Heart right ventricle (tissue), 16 donors: ENCODE measurements at places on chromosomes 2 and 18. TPM values are rescaled to one million over a fixed set of nuclear protein-coding genes. Genes with fewer than 3 reads are reported as not detected.

- DNase-seq = no peak
These were observed 177.3 kb downstream of the ERBB4 start for GRCh38 chr2:212361174-212361756.

TEX44 gene
- not detected for polyA plus RNA-seq

NPPC gene
- polyA plus RNA-seq = 5.9 TPM

MYO7B gene
- 2.3 TPM for polyA plus RNA-seq

SCN3A gene
- 0.35 TPM for polyA plus RNA-seq
